ENCODE measurements at places on chromosomes 4 and X.

DNA sequence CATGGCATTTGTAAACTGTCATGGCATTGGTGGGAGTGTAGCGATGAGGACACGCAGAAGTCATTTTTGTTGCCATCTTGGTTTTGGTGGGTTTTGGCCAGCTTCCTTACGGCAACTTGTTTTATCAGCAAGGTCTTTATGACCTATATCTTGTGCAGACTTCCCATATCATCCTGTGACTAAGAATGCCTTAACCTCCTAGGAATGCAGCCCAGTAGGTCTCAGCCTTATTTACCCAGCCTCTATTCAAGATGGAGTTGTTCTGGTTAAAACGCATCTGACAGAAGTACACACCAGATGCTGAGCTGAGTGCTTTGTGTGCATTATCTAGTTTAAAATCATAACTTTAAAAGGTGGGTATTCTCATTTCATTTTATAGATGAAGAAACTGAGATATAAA lies 268.8 kb upstream of the GALNT7 start:
- DNase-seq, result no peak

DNA sequence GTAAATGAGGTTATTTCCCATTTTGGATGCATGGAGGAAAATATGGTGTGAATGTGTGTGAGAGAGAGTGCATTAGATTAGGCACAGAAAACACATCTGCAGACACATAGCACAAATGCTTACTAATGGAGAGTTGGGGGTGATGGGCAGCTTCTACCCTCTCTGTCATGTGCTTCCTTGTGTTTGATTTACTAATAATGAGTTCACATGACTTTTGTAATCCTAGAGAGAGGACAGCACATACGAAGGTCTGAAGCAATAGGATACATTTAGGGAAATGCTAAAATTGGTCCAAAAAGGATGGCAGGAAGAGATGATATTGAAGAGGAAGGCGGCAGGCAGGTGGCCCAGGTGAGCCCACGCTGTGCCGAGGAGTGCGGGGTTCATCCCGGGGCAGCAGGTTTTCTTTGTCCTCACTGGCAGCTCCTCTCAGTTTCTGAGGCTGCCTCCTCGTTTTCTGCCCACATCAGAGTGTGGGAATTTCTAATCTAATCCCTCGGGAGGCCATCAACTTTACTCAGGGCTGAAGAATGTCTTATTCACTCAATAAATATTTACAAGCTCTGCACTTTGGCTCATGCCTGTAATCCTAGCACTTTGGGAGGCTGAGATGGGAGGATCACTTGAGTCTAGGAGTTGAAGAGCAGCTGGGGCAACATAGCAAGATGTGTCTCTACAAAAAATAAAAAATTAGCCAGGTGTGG lies 15.9 kb upstream of the MAP9 start:
- DNase-seq, result peak; percentile 43

GRCh38 chrX:103806862-103807474 lies 25.1 kb downstream of the RAB9B start:
- no peak for DNase-seq

DNA sequence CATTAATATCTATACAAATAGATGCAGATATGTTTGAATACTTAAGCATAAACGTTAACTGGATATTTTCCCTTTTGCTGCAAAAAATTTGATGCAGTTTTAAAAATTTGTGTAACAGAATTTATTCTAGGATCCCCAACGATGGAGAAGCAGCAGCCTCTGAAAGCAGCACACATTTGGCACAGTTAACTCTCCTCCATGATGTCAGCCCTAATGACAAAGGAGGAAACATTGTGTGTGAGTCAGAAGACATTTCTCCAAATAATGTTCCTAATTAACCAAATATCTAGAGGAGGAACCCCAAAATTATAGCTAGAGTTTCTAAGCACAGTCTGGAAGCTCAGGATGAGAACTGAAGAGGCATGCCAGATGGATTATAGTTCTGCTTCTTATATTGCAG lies 281.9 kb upstream of the MAD2L1 start:
- DNase-seq, result peak; percentile 27
